Activated CD8-positive, alpha-beta memory T cell treated with anti-CD3 and anti-CD28 coated beads, Interleukin-2, amount 10 ng/mL, durations not matched to agents 7 days and 5 days (primary cell): ENCODE measurements at places on chromosomes 3 and 15.

- DNase-seq: no peak
Measured at GRCh38 chr3:135228201-135228600, 433.1 kb downstream of the EPHB1 start.

DNA sequence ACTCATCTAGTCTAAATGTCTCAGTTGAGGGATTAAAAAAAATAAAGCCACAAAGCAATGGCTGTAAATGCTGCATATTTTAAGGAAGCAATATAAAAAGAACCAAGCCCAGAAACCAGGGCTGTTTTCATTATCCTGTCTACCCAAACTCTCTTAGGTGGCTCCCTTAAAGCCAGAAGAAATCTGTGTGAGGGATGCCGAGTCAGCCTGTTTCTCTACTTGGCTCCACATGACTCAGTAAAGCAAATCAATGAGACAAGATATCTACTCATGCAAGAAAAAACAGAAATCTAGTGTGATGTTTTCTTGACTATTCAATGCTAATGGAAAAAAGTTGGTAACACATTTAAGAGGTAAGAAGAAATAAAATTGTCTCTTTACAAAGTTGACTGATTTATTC is 296.2 kb downstream of the ZBTB20 start:
- no peak for DNase-seq

DNA sequence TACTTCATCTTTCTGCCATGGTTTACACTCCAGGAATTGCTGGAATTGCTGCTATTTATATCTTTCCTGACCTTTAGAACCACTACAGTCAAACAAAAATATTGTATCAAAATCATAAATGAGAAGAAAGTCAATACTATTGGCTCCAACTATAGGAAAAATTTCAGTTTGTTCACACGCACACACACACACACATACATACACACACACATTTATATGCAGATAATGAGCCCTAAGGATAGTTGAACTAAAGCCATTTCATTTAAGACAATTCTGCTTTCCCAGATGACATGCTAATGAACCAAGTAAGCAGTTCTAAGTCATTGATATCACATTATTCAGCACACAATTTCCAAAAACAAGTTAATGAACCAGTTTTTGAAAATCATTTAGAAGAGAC is 627.3 kb downstream of the PLOD2 start:
- no peak for DNase-seq

DNA sequence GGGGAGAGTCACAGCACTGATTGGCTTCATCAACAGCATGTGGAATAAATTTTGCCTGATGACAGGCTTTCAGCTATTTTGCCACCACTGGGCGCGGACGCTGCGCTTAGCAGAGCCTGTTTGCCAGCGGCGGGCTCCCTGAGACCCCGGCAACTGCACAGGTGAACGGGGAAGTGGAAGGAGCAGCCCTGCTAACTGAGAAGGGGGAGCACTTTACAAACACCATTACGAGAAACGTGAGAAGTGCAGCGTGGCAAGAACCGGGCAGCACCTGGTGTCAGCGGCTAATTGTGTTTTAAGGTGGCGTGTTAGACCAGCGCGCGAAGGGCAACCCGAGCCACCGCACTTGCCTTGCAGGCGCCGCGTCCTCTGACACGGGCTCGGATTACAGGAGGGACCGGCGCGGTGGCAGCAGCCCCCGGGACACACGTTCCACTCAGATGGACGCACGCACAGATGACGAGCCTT is 307.8 kb upstream of the ARRDC4 start:
- DNase-seq: no peak

GRCh38 chr15:48383031-48383430 is 51.8 kb downstream of the DUT start:
- no peak for DNase-seq
